ENCODE measurements at places on chromosomes 16 and 17.

DNA sequence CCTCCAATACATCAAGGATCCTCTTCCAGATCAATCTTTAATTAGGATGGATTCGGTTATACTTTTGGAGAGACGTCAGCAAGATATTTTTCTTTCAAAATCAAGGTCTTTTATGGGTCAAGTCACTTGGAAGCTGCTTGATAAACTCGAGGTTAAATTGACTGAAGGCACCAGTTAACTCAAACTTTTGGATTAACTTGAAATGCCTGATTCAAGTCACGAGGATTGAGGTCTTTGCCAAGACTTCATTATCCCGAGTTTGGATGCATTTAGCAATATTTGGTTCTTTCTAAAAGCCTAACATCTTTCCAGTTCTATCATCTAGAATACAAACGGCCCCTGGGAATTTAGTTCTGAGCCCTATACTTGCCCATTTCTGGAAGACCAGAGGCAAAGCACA lies 82.9 kb downstream of the MYH11 start:
- DNase-seq: no peak

- no peak for DNase-seq
These were observed 47.4 kb downstream of the AXIN2 start for GRCh38 chr17:65514082-65514481.

GRCh38 chr16:6562986-6563385 lies 769.7 kb upstream of the RBFOX1 start:
- DNase-seq: no peak

GRCh38 chr17:49762151-49762941 lies 1.6 kb downstream of the FAM117A start:
- no peak for DNase-seq

Measured in AG09319 (cell line).